ENCODE measurements at places on chromosomes 1 and 21.

- DNase-seq, result no peak
Measured at GRCh38 chr1:5620997-5621396, 371.2 kb downstream of the NPHP4 start.

- DNase-seq, result no peak
Measured at GRCh38 chr1:2115008-2115641, 64.9 kb downstream of the PRKCZ start.

DNA sequence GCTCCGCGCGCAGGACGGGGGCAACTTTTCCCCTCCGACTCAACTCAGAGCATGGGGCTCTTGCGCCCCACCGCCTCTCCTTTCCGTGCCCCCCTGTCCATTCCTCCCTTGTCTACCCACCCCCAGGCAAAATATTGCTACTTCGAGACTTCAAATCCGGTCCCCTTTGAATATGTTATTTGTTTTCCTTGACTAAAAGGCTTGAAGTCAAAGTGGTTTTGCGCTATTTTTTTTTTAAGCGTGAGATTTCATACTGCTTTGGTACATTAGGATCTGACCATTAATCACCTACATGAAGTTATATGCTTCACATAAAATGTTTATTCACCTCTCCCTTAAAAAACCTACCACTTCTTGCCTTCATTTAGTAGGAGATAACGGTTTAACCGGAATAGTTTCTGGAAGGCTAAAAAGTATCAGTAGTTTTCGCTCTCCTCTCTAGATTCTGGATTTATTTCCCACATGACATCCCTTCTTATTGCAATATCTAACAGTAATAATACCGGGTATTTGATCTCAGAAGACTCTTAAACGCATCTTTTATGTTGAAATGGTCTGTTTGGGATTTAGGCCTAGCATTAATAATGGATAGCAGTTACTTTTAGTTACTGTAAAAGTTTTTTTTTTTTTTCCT lies 1.6 kb downstream of the NFIA start:
- peak; percentile 30 for DNase-seq

DNA sequence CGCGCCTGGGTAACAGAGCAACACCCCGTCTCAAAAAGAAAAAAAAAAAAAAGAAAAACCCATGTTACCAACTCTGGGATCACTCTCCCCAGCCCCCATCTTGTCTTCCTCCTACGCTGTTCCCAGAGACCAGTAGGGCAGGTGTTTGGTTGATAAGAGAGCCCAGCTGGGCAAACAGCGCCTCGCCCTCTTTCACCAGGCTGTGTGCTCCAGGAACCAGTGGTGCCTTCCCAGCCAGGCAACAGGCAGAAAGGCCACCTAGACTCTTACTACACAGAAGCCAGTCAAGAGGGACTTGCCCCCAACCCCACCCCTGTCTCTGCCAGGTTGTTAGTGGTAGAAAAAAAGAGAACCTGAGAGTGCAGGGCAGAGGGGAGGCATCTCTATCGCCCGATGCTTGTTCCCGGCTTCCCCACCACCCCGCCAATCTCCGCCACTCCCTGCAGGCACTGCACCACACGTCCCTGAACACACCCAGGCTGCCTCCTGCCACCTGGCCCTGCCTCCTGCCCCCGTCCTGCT lies 14.0 kb upstream of the CTRC start:
- DNase-seq, result peak; percentile 96

DNA sequence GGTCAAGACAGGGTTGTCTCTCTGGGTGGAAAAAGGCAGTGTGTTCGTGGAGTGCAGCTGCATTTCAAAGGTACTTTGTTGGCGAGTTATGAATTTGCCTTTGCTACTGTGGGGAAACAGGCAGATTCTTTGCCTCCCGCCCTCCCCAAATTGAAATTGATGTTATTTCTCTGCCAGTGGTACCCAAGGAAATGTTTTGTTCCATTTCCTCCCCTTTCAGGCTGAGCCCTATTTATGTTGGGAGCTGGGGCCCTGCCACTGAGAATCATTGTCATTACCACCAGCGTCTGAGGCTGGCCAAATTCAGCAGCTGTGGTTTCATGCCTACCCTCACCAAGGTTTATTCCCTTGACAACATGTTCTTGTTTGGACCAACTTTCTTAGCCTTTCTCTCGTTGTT lies 48.5 kb upstream of the OLIG2 start:
- no peak for DNase-seq

DNA sequence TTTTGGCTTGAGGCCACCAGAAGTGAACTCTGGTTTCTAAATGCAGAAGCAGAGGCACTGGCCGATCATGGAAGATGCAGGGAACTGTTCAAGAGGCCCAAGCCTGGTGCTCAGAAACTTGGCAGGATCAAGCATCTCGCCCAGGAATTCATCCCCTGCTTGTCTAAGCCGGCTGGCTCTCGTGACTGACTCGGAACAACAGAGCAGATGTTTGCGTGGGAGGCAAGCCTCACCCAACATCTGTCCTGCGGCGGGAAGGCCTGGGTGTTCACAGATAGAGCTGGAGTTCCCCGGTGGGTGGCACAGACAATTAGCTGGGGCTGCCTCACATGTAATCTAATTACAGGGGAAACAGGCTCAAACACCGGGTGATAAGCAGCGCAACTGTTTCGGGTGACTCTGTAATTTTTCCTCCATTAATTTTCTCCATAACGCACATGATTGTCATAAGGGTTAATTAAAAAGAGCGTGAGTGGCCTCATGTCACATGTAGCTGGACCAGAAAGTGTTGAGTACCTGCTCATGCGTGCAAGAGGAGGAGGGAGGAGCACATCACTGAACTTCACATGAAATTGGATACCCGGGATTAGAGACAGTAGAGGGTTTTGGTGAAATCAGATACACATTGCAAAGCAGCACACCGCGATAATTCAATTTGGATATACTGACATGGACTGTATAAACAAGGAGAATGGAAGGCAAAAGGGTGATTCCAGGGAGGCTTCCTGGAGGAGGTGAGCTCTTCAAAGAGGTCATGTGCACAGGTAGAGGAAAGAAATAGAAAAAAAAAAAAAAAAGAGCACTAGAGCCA lies 180.0 kb downstream of the ETS2 start:
- DNase-seq, result peak; percentile 44

GRCh38 chr1:3790500-3790923 lies 5.8 kb downstream of the LRRC47 start:
- no peak for DNase-seq

DNA sequence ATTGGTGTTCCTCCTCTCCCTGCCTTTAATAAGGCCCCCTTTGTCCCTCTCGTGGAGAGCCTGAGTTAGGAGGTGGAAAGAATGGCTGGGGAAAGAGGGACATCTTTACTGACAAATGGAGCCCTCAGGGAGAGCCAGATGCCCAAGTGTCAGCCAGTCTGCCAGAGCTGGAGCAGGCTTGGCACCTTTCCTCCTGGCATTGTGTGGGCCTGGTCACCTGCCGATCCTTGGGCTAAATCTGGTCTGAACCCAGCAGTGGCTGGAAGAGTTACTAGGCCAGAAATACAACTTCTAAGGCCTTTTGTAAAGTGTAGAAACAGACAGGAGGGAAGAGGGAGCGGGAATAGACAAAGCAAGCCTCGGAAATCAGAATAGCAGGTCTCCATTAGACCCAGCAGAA lies 24.9 kb downstream of the VANGL1 start:
- DNase-seq, result no peak
